Caudate nucleus (tissue), 63 donors: ENCODE measurements at places on chromosomes 12 and 14.
A peak's percentile ranks its signal among the peaks of the same experiment; 100 is the strongest.

DNA sequence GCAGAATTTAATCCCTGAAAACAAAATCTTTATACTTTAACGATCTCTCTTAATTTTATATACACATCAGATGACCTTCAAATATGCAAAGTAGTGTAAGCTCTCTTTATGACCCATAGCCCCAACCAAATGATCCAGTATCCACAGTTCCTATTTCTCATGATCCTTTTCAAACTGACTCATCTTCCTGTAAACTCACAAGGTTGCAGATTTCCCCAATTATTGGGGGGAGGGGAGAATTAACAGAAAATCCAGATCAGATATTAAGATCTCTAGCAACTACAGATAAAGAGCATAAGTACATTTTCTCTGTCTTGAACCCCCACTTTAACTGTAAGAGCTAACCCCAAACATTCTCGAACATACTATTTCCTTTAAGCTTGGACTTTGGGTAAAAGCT lies 12.5 kb downstream of the GNS start:
- DNase-seq: no peak

DNA sequence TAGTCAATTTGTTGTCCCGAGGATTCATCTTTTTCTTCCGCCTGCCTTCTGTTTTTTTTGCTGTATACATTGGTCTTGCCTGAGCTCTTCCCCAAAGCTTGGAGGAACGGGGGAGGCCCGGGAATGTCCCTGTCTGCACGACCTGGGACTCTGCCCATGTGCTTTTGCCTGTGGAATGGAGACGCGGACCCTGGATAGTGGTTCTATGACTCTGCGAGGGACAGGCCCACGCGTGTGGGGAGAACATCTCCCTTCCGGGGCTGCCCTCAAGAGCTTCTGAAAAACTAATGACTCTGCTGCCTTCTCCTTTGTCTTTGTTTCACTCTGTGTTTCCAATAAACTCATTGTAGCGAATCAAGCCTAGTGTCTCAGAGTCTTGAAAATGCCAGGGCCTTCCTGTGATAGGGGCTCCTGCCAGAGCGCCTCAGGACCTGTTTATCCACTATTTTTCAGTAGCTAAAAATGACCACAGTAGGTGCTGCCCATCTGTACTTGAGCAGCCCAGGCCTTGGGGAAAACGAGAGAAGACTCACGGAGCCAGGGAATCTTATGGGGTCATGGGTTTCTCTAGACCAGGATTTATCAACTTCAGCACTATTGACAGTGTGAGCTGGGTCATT lies 12.3 kb downstream of the KRT83 start:
- no peak for DNase-seq

DNA sequence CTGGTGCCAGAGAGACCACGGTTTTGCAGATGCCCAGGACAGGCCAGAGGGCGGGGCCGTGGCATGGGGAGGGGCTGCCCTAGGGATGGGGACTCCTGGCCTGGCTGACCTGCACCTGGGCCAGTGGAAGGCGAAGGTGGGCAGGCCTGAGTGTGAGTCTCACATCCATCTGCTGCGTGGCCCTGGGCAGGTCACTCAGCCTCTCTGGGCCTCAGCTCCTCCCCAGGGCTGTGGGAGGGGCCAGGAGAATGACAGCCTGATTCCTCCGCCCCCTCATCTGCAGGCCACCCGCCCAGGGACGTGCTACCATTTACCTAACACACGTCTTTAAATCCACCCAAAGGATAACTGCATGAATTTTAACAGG lies 90.9 kb downstream of the GALNT9 start:
- DNase-seq: no peak

DNA sequence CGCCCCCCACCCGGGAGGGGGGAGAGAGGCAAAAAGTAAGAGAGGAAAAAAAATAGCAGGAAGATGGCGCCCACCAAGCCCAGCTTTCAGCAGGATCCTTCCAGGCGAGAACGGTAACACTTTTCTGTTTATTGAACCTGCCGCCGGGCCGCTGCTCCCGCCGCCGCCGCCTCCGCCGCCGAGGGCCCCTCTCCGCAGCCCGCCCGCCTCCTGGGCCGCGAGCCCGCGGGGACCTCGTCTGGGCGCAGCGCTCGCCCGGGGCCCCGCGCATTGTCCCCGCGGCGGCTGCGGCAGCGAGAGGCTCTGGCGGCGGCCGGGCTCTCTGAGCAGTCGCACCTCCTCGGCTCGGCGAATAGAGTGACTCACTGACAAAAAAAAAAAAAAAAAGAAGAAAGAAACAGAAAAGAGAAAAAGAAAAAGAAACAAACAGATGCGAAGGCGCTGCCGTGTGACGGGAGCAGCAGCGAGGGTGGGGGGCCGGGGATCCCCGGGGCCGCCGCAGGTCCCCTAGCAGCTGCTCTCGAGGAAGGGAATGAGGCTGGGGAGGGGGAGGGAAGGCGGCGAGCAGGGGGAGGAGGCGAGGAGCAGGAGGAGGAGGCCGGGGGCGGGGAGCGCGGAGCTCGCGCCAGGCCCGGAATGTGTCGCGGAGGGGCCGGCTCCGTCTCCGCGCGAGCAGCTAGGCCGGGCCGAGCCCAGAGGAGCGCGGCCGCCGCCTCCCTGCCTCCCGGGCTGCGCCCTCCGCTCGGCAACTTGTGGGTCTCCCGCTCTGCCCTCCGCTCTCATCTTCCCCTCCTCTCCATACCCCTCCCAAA lies 781 bp downstream of the NPAS3 start:
- peak; percentile 84 for DNase-seq

DNA sequence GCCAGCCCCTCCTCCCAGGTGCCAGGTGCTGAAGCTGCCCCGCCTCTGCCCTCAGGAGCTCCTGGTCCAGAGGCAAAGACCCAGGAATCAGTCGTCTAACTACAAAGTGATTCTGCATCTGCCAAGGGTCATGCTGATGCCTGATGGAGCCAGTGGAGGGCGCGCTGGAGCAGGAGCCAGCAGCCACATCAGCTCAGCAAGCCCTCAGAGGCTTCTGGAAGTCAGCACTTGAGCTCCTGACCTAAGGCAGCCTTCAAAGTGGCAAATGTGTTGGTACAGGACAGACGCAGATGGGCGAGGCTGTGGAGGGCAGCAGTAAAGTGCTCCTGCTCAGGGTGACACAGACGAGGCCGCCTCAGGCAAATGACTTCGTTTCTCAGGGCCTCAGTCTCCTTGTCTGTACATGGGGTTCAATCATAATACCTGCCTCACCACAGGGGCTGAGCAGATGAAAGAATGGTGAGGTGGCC lies 10.9 kb downstream of the C12orf43 start:
- no peak for DNase-seq

DNA sequence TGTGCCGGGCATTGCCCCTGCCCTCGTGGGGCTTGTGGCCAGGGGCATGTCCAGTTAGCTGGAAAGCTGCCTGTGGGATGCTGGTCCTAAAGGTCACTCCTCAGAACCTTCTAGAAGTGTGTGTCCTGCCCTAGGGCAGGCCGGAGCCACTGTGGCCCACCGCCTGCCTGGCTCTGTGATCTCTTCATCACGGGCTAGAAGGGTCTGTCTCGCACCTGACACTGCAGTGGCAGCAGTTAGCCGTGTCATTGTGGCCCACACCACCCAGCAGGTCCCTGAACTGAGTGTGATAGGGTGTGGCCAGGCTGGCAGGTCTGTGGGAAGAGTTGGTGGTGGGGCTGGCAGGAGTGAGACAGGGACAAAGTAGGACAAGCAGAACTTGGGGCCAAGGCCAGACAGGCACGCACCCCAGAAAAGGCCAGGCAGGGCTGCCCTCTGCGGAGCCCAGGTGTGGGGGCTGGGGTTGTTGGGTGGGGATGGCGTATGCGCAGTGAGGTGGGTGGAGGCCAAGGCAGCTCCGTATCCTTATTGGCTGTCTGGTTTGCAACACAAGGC lies 41.2 kb downstream of the ADGRD1 start:
- no peak for DNase-seq

DNA sequence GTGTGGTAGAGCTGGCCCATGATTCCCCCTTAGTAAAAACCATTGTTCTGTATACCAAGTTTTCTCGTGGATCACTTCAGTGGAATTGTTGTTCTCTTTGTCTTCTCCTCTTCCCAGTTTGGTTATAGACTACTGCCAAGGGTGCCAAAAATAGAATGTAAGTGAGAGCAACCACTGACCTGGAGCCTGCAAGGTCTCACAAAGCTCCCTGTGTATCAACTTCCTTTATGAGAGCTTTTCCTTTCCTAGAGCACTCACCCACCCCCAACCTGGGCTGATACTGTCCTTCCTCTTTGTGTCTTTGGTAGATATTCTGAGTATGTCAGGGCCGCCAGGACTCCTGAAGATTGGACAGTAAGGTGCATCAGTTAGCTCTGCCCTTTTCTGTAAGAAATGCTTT lies 101.0 kb downstream of the SCN8A start:
- no peak for DNase-seq

GRCh38 chr12:17640615-17641014 lies 449.4 kb downstream of the RERGL start:
- no peak for DNase-seq
